ENCODE measurements at places on chromosomes 11 and 22.

- no peak for DNase-seq
These were observed 115.0 kb downstream of the SLC1A2 start for GRCh38 chr11:35304386-35304775.

- DNase-seq, result no peak
These were observed 8.0 kb upstream of the RRAS2 start for GRCh38 chr11:14366936-14367335.

DNA sequence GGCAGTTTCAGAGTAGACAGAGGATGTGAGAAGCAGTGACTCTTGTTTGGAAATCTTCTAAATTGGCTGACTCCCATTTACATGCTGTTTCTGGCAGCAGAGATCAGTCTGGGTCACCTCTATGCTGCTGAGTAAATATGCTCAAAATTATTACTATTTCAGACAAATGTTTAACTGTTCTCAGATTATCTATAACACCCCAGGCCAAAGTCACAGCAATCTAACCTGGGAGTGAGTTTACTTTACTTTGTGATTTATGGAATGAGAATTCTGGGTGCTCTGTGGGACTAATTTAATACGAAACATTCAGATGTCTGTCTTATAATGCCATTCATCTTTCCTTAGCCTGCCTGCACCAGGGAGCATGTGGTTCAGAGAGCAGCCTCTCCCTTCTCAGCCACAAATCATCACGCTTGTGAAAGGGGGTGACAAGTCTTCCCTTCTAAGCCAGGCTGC is 282.5 kb upstream of the MPPED2 start:
- DNase-seq, result no peak

GRCh38 chr11:9757809-9758636 is 94.1 kb downstream of the SWAP70 start:
- DNase-seq, result peak; percentile 53

- DNase-seq, result no peak
These were observed 81.5 kb upstream of the PPARA start for GRCh38 chr22:46068593-46069491.

- no peak for DNase-seq
These were observed 26.2 kb downstream of the FSHB start for GRCh38 chr11:30257058-30257457.

- no peak for DNase-seq
These were observed 70.2 kb downstream of the DBX1 start for GRCh38 chr11:20089796-20090653.

DNA sequence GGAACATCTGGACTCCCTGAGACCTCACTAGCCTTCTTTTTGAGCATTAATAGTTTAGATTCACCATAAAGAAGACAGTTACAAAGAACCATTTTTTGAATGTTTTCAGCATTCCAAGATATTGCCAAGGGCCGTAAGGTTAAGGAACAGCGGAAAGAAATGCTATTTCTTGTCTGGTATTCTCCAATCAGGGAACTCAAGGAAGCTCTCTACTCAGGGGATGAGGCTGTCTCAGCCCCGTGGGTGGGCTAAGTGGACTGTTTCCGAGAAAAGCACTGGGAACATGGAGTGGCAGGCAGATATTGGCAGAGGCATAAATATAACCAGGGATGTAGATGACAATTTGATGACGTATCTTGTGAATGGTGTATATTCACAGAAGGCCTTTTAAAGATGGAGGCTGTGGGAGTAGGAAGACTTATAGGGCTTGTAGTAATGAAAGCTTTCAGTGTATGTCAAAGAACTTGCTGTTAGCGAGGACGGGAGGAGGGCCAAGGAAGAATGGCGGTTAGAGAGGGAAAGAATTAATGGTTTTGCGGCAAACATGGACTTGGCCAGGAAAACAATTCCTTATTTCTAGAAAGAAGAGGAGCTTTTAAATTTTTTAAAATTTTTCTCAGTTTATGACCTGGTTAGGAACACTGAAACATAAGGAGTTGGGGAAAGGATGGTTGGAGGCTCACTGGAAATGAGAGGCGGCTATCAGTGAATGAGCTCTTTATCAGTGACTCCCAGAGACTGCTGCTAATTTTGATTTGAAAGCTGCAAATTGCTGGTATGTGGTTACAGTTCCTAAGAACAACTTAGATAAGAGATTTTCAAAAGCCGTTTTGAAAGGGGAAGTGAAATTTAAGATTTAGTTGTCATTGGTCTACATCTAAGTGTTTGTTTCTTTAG is 64.6 kb downstream of the ST3GAL4 start:
- DNase-seq, result no peak

DNA sequence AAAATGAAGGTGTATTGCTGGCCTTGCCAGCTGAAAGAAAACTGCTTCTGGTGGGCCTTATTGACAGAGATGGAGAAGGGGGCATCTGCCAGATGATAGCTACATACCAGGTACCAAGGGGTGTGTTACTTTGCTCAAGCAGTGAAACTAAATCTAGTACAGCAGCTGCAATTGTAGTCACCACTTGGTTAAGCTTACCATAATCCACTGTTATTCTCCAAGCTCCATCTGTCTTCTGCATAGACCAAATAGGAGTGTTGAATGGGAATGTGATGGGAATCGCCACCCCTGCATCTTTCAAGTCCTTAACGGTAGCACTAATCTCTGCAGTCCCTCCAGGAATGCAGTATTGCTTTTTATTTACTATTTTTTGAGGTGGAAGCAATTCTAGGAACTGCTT is 45.8 kb upstream of the LIN7C start:
- DNase-seq, result no peak

DNA sequence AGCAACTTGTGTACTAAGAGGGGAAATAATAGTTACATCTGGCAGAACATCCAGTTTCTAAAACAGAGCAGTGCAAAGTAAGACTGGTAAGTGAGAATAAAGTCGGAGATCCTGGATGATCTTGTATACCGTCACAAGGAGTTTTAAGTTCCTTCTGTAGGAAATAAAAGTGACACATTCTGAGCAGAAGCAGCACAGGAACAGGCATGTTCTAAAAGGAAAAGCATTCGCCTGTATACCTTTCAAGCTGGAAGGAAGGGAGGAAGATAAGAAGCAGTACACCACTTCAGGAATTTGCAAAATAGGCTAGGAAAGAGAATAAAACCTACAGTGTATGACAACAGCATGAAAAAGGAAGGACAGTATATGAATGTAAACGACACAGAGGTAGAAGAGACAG is 106.2 kb upstream of the TP53AIP1 start:
- DNase-seq, result no peak

DNA sequence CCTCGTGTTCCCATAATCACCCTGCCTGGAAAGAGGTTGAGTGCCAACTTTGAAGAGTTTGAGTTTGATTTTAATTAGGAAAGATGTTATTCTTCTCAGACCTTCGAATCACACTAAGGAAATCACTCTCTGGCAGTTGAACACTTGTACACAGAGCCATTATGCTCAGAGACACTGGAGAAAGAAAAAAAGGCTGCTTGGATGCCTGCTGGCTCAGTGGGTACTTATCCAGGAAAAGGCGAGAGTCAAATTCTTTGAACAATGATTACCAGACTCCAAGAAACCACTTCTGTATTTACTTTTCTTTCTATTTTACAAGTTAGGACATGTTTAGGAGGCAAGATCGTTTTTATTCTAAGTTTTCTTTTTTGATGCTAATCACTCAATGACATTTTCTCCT is 438.5 kb upstream of the FAT3 start:
- DNase-seq, result peak; percentile 82

GRCh38 chr22:43554259-43554636 is 142.4 kb downstream of the MPPED1 start:
- no peak for DNase-seq

DNA sequence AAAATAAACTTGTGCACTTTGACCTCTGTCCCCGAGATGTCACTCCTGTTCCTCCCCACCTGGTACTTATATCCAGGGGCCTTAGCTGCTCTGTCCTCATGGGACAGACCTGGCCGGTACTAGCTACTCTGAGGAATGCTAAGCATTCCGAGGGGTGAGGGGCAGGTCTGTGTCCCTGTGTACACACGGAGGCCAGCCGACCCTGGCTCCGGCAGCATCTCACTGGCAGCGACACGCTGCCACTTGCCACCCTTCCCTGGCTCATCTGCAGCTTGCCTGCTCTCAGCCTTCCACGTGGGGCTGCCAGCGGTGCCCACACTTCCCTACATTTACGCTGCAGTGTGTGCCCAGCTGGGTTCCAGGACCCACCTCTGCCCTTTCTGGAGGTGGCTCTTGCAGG is 21.6 kb upstream of the TEF start:
- no peak for DNase-seq

GRCh38 chr11:126072141-126072741 is 9.6 kb upstream of the CDON start:
- no peak for DNase-seq

GRCh38 chr11:105713106-105713505 is 103.2 kb downstream of the GRIA4 start:
- no peak for DNase-seq

- DNase-seq, result peak; percentile 17
These were observed 429 bp downstream of the SLC39A13 start for GRCh38 chr11:47408598-47409439.

DNA sequence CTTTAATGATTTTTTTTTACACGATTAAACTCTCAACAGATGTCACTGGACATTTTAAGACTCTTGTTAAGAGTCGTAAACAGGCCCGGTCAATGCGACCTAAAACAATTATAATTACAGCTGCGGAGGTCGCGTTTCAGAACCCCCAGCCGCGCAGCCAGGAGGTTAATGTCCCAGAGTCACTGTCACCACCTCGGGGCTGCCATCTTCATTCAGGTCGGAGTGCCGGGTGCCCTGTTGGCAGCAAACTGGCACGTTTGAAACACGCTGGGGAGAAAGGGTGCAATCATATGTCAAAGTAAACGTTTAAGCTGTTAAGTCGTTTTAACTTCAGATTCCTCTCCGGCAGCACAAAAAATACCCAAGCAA is 711 bp upstream of the PHF21B start:
- DNase-seq, result no peak

- no peak for DNase-seq
These were observed 128.2 kb upstream of the C11orf58 start for GRCh38 chr11:16610213-16610737.

- DNase-seq, result no peak
These were observed 50.8 kb downstream of the DHCR7 start for GRCh38 chr11:71397331-71397860.

DNA sequence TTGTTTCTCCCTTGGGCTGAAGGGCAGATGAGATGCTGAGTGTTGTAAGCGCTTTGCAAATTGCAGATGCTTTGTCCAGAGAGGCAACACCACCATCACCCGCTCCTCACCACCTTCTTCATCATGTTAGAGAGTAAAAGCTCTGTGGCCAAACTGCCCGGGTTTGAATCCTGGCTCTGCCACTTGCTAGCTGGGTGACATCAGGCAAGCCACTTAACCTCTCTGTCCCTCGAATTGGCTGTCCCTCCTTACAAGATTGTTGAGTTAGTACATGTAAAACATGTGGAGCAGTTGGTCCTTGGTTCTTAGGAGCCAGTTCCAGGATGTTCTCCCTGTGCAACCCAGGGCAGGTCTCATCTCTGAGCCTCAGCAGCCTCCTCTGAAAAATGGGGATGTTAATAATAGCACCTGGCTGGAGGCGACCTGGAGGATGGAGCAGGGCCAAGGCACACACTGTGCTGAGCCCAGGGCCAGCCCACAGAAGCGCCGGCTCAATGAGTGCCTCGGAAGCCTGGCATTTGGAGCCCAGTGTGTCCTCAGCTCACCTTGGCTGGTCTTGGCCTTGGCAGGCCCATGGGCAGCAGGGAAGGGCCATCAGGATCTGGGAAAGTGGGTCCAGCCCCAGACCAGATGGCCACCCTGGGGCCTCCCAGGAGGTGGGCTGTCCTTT is 10.5 kb downstream of the C11orf86 start:
- DNase-seq, result no peak

DNA sequence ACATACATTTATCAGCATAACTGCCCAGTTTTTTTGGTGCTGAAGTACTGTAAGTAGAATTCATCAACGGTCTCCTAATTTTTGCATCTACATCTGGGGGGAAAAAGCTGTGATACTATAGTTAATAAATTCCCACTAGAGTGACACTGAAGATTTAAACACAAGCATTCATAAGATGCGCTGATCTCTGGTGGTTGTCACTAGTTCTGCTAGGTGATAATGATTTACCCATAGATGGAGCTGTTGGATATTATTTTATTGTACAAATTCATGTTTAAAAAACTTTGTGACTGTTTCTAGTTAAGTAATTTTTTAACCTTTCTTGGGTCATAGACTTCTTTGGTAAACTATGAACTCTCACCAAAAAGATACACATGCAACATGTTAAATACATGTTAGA is 106.6 kb downstream of the EMSY start:
- DNase-seq, result no peak

- no peak for DNase-seq
These were observed 60.8 kb downstream of the FBLN1 start for GRCh38 chr22:45563362-45564040.

- no peak for DNase-seq
These were observed 32.4 kb upstream of the POU2AF1 start for GRCh38 chr11:111411456-111411855.

DNA sequence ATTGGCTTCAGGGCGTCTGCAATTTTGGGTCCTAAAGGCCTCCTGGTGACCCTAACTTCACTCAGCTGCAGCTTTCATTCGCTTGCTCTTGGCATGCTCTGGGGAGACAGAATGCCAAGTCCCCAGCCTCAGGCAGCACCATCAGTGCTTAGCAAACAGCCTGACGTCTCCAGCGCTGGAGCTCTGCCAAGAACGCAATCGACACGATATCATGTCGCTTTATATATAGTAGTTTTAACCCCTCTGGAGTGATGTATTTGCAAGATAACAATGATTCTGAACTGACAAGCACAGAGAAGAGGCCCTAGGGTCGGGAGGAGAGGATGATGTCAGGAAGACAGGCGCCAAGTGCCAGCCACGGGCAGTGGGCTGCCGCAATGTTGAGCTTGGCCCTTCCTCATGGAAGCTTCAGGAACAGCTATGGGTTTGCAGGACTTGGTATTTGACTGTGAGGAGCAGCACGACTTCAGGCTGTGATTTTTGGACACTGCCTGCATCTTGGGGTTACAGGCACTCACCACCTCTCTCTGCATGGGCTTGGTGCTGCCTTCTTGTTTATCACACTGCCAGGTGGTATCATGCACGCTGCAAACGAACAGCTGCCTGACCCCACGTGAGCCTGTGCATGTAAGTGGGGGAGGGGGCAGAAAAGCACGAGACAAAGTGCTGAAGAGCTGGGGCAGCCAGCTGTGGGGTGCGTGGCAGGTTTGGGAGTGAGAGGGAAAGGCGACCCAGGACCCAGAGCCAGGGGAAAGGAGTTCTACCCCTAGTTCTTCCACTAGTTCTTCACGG is 26.1 kb downstream of the B3GAT1 start:
- DNase-seq, result no peak

All from NCI-H446 treated with DMSO at 0.1 percent for 48 hours (cell line).